Activated T-cell treated with anti-CD3 and anti-CD28 coated beads, Interleukin-2, amount 50 U/mL, for 4 hours (primary cell): ENCODE measurements at places on chromosomes 11 and 22. TPM values are rescaled to one million over a fixed set of nuclear protein-coding genes. Genes with fewer than 3 reads are reported as not detected.

- no peak for DNase-seq
Observed at GRCh38 chr11:15675683-15676082, 561.0 kb downstream of the INSC start.

GRCh38 chr11:133383201-133383600 lies 149.1 kb downstream of the OPCML start:
- DNase-seq, result no peak

DNA sequence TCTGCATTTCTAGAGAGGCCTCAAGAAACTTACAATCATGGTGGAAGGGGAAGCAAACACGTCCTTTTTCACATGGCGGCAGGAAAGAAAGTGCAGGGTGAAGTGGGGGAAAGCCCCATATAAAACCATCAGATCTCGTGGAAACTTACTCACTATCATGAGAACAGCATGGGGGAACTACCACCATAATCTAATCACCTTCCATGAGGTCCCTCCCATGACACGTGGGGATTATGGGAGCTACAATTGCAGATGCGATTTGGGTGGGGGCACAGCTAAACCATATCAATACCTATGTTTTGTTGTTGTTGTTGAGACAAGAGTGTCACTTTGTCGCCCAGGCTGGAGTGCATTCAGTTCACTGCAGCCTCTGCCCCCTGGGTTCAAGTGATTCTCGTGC lies 29.9 kb downstream of the SFI1 start:
- DNase-seq, result peak; percentile 8

DNA sequence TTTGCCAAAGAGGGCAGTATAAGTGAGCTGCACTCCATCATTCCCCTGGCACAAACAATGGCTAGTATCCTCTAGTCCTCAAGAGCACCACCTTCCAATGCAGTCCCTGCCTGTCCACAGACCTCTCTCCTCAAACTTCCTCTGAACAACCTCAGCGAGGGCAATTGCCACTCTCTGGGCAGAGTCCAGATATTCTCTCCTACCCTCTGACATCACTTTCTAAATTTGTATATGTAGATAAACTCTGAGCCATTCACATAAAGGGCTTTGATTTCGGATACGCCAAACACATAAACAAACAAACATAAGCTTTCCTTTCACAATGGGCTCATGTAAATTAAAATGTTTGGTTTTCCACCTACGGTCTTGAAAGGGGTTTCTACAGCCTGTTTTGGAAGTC lies 3.0 kb upstream of the SLC43A3 start:
- DNase-seq, result no peak

GRCh38 chr22:27137871-27138337 lies 480.5 kb downstream of the MIAT start:
- DNase-seq, result no peak

DNA sequence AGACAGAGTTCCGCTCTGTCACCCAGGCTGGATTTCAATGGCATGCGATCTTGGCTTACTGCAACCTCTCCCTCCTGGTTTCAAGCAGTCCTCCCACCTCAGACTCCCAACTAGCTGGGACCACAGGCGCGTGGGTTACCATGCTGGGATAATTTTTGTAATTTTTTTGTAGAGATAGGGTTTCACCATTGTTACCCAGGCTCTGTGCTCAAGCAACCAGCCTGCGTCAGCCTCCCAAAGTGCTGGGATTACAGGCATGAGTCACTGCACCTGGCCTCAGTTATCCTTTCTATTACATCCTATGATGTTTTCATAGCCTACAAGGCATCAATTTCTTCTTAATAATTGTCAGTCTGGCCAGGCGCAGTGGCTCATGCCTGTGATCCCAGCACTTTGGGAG lies 36.5 kb downstream of the LRRC74B start:
- DNase-seq, result no peak

- no peak for DNase-seq
Observed at GRCh38 chr11:121453589-121454299, 977 bp upstream of the SORL1-AS1 start.

DNA sequence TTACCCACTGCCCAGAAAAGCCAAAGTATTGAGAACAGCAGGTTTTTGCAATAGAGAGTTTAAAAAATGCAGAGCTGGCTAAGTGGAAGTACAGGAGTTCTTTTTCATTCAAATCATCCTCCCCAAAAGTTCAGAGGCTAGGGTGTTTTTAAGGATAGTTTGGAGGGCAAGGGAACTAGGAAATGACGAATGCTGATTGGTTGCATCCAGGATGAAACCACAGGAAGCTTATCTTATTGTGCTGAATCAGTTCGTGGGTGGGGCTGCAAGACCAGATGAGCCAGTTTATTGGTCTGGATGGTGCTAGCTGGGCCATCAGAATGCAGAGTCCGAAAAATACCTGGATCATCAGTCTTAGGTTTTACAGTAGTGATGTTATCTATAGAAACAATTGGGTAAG lies 1427.1 kb downstream of the LRRC4C start:
- DNase-seq, result no peak

GRCh38 chr22:23230348-23231068 lies 50.2 kb downstream of the BCR start:
- DNase-seq, result no peak

DNA sequence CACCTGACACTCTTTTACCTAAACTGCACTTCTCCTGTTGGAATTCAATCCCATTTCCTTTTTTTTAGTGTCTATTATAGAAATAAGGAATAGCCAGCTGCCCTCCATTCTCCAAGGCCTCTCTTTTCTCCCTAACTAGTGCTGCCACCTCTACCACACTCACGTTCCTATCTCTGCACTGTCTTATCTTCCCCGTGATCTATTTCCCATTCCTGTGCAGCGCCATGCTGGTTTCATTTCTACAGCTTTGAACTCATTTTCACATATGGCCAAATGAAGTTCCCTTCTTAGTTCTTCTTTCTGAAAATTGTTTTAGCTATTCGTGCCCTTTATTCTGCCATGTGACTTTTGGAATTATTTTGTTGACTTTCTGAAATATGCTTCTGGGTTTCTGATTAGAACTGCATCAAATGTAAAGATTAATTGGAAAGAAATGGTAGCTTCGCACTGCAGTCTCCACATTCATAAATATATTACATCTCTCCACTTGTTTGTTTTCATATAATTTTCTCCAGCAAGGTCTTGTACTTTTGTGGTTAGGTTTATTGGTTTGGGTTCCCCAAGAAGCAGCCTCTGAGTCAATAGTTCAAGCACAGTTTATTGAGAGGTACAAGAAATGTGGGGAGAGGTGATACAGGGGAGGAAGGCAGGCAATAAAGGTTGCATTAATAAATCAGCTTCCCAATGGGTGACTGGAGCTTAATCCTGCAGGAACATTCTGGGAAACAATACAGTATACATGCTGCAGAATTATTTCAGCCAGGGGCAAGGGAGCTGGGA lies 43.7 kb upstream of the DRD2 start:
- DNase-seq, result no peak

GRCh38 chr22:42641801-42642413 lies 1.5 kb upstream of the ATP5MGL start:
- DNase-seq, result no peak

DNA sequence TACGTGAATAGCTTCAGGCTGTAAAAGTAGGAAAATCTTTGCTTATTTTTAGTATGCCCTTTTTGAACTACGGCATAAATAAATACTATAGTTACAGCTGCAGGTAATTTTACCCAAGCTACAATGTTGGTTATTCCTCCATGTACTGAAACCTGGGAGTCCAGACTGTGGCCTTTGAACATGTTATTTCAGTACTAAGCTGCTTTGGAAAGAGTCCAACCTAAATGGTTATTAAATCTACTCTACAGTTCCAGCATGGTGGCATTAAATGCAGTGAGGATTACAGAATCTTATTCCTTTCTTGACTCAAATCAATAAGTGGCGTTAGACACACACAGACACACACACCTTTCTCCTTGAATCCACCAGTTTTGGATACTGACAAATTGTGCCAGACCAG lies 165.1 kb downstream of the MSANTD4 start:
- no peak for DNase-seq

DNA sequence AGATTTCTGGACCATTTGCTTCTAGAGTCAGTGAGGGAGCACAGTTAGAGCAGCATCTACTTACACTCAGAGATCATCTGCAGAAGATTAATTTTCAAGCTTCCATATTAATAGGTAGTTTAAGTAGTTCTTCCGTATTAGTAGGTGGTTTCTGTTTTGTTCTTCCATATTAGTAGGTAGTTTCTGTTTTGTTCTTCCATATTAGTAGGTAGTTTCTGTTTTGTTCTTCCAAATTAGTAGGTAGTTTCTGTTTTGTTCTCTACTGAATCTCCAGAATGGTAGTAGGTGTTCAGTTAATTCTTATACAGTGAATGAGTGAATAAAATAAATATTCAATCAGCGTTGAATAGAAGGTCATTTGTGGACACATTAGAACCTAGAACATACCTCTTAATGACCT lies 175.7 kb downstream of the TMEM135 start:
- DNase-seq, result no peak

GRCh38 chr22:47372596-47373385 lies 610.3 kb downstream of the TBC1D22A start:
- no peak for DNase-seq

DNA sequence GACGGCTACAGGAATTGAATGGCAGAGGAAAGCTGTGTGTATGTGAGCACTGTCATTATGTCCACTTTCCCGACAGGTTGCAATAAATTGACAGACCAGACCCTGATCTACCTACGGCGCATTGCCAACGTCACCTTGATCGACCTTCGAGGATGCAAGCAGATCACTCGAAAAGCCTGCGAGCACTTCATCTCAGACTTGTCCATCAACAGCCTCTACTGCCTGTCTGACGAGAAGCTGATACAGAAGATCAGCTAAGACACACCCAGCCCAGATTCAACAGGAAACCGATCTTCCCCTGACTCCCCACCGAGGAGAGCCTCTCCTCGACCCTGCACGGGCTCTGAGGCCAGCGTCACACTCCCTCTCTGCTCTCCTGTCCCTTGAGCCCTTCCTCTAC lies 11.5 kb upstream of the GRK2 start:
- DNase-seq, result no peak

DNA sequence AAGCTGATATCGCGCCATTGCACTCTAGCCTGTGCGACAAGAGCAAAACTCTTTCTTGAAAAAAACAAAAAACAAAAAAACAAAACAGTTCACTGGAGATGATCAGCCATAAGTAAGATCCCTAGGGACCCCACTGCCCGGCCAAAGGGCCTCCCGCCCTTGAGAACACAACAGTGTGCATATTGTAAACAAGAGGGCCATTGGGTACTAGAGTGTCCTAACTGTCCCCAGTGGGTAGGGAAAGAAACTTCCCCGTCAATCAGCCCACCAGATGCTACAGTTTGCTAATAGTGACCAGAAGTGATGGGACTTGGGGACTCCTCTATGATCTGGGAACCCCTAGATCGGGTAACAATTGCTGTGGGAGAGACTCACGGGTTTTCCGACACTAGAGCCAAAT lies 3.7 kb upstream of the ACY3 start:
- DNase-seq, result no peak

DNA sequence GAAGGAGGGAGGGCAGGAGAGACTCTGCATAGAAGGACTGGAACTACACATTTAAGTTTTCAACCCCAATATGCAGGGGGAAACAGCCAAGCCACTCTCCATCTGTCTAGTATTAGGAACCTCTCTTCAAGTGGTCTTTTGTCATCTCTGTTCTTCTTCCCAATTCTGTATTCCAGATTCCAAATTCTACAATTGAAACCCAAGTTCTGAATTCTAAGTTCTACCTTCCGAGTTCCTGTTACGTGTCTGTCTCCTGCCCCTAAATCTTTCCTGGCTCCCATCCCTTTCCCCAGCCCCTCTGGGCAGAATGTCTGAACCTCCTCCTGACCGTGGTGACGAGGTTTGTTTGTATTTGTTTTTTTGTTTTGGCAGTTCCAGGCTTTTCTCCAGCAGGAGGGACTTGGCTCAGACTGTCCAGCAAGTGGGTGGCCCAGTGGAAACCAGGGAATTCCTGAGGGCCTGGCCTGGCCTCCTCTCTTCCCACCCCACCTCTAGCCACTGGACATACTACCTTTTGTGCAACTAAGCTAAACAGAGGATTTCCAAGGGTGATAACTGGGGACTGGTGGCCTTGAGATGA lies 1.6 kb upstream of the THOC5 start:
- no peak for DNase-seq

GRCh38 chr22:39253435-39254070 lies 8.8 kb upstream of the PDGFB start:
- peak; percentile 27 for DNase-seq

DNA sequence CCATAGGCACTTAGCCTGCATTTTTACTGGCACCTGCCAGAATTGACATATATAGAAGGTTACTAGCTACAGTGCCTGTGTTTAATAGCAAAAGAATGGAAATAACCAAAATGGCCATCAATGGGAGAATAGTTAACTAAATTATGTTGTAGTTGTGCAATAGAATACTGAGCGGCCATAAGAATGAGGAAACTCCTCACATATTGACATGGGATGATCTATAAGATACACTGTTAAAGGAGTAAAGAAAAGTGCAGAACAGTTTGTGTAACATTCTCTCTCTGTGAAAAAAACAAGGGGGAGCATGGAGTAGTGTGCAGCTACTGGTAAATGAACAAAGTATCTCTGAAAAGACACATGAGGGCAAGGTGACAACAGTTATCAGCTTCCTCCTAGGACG lies 21.5 kb downstream of the ARAP1 start:
- no peak for DNase-seq

DNA sequence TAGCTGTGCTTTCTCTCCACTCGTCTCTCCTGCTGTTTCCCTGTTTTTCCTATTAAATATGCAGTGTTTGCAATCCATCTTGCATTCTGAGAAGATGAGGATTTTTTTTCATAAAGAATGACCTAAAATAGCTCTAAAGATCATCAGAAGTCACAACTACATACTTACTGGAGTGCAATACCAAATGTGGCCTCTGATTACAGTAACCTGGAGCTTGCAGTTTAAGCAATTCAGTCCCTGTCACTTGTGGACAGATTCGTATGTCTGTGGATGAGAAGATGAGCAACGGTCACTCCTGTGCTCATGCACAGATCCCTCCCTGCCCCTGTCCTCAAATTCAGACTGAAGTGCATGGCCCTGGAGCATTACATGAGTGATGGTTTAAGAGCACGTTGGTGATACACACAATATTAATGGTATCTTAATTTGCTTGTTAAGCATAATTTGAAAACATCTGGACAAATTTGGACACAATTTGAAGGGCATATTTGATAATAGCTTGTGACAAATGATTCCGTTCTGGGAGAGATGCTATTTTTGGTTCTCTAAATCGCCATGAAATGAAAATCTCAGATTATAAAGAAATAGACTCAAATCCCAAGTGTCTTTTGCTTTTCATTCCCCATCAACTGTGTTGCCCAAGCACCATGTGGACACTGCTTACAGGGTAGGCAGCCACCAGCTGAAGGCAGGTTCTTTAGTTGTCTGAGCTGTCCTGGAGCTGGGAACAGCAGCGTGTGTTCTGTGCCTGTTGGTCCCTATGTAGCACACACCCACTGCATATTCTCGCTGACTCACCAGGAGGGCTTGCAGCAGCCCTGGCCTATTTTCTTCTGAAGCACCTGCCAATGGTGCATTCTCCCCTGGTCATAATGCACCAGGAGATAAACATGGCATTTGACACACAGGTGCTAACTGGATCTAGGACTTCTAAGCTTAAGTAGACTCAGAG lies 32.6 kb upstream of the PRAME start:
- DNase-seq, result no peak

- DNase-seq, result no peak
Observed at GRCh38 chr11:121265586-121265985, 27.0 kb upstream of the SC5D start.

Gene SAA1
- total RNA-seq, result 4.3 TPM

Gene RBM14
- 223 TPM for total RNA-seq

Gene TP53I11
- 9.2 TPM for total RNA-seq

Gene FGF4
- total RNA-seq, result not detected

Gene DEFB131B
- not detected for total RNA-seq

Gene APOC3
- total RNA-seq, result 2.0 TPM

Gene OTOG
- total RNA-seq, result not detected

Gene PEX26
- 51.3 TPM for total RNA-seq

Gene METTL15
- 8.1 TPM for total RNA-seq

Gene OR5P2
- total RNA-seq, result not detected

Gene SYT7
- total RNA-seq, result 0.66 TPM

Gene KRTAP5-1
- total RNA-seq, result not detected
